ENCODE measurements at places on chromosomes 3 and 15.

GRCh38 chr3:111712294-111713167, 117.4 kb upstream of the ZBED2 start:
- DNase-seq = no peak

GRCh38 chr3:6785726-6786125, 75.2 kb upstream of the GRM7 start:
- no peak for DNase-seq

- no peak for DNase-seq
These were observed at the start of gene ST6GAL1 for GRCh38 chr3:186930143-186930640. Gene ST6GAL1 (plus strand): TSS chr3:186930526. CDS start chr3:187042704, 112,178 bp downstream.

- DNase-seq = no peak
These were observed 45.1 kb downstream of the COLQ start for GRCh38 chr3:15476378-15476777.

- DNase-seq = no peak
These were observed 75.6 kb downstream of the AQP9 start for GRCh38 chr15:58213587-58214338.

DNA sequence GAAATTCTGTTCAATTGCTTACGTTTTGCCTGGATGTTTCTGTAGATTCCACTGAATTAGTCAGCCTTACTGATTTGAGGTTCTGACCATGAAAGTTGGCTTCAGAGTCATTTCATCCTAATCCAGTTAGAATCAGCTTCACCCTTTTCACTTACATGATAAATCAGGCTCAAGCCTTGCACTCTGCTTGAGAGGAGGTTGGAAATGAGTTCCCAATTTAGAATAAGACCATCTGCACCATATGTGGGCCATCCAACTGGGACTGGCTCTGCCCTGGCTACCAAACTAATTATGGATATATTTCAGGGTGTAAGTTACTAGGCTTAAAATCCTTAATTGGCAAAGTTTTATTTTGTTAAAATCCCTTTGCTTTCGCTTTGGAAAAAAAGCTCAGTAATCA, 255.7 kb downstream of the CHL1 start:
- DNase-seq = no peak

- no peak for DNase-seq
These were observed 10.5 kb upstream of the ABHD2 start for GRCh38 chr15:89077750-89078149.

- no peak for DNase-seq
These were observed 280.6 kb downstream of the SATB1 start for GRCh38 chr3:18144571-18144970.

GRCh38 chr3:21524133-21524532, 226.9 kb downstream of the ZNF385D start:
- no peak for DNase-seq

DNA sequence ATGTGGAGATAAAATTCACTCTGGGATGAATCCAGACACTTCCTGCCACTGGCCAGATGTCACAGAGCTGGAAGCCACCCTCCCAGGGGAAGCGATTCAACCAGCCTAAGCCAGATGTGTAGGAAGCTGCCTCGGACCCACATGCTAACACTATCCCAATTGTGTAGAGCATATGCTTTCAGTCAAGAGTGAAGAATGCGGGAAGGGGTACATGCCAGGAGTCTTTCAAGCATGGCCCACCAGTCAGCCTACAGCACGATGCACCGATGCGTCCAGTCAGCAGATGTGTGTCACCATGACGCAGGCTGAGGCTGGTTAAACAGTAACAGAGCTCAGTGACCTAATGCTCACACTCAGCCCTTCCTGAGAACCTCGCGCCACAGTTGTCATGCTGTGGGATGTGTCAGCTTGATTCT, 38.8 kb upstream of the BNC1 start:
- no peak for DNase-seq

GRCh38 chr3:182201456-182202168, 489.9 kb downstream of the SOX2 start:
- DNase-seq = no peak

DNA sequence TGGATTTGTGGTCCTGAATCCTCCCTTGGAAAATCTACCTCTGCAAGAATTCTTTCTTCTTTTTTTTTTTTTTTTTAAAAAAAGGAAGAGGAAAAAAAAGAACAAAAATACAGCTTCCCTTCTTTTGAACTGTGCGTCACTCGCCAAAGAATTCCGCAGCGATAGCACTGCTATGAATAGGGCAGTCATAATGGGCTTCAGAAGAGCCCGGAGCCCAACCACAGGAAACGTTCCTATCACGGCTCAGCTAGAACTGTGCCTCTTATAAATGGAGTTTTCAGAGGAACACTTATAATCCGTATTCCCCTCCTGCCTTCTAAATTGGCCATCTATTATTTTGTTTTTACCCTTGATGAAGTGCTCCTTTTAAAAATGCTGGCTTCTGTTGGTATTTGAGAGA, 227.7 kb downstream of the ADAMTS17 start:
- DNase-seq = no peak

- no peak for DNase-seq
These were observed 29.6 kb downstream of the MGLL start for GRCh38 chr3:127792541-127793292.

DNA sequence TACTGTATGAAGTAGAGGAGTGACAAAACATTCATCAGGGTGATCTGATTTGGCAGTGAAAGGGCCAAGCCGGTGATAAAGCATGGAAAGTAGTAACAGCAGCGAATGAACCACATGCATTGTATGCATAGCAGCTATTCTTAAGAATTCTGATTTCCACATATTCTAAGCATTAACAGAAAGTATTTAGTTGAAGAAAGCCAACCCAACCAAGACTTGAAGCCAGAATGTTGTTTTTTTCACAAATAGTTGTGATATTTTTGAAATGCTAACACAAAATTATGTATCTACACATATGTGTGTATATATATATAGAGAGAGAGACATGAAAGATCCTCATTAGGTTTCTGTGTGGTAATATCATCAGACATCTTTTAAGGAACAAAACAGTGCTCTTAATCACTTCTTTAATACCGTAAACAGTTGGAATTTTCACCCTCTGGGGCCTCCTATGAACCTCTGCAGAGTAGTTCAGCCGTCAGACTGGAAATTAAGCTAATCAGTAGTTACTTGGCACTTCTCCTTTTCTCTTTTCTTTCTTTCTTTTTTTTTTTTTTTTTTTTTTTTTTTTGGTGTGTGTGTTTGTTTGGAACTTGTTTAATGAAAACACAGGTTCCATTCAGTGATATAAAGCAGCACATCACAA, 139.6 kb downstream of the CMSS1 start:
- no peak for DNase-seq

DNA sequence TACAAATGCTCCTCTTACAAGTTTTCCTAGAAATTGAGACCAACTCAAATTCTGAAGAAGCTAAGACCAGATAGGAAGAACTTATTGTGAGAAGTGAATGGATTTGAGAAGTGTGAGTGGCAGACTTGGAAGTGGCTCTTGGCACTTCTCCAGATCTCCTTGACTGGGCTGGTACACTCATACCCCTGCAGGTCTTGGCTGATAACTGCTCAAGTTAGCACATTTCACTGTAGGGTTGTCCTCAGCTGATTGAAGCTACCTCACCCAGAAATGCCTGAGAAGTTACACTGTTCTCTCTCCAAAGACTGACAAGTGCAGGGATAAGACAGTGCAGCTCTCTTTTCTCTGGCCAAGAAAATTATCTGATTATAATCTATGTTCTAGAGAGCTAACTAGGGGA, 16.5 kb upstream of the CLDN1 start:
- DNase-seq = no peak

DNA sequence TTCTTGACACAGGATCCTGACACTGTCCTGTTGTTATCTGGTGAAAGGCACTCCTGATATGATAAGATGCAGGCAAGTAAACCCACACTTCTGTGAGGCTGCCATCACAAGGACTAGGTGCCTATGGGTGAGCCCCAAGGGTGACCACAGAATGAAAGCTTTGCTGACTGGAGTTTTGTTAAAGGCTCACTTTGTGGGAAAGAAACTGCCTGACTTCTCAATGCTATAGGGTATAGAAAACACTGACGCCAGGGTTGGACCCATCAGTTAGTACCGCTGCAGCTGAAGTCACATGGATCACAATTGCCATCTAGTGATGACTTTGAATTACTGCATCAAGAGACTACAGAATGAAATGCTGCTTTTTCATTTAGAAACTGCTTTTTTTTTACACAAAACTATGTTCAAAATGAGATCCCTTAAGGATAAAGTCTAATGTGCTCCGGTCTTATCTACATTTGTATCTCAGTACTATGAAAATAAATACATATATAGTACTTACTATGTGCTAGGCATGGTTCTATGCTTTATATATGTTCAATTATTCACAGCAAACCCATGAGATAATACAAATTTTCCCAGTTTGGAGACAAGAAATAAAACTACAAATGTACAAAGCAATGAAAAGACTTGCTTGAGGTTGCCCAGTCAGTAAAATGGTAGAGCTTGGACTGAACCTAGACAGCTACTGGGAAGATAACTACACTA, 64.2 kb upstream of the CMSS1 start:
- DNase-seq = peak; percentile 88

DNA sequence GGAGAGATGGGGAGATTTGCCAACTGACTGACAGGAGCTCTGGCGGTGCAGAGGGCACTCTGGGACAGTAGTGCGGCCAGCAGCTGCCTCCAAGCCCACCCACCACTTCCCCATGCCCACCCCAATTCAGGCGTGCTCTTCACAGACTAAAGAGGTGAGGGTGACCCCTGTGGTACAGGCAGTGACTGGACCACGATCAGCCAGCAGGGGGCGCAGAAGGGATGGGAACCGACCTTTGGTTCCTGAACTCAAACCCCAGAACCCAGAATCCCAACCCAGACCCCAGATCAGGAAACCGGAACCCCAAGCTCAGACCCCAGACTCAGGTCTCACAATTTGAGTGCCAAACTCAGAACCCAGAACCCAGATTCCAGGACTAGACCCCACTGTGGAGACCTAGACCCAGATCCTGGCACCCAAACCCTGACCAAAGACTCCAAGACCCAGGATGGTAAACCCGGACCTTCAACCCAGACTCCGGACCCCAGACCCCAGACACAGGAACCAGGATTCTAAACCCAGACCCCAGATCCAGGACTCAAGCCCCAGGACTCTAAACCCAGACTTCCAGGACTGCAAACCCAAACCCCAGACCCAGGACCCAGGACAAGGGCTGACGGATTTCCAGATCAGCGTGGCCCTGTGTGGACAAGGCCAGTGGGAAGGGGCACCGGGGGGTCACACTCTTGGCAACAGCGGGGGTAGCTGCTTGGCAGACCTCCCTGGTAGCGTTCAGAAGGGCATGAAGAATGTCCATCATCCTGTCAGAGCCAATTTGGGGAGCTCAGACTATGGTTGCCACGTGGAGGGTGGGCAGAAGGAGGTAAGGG, 3.7 kb upstream of the MYL3 start:
- no peak for DNase-seq

DNA sequence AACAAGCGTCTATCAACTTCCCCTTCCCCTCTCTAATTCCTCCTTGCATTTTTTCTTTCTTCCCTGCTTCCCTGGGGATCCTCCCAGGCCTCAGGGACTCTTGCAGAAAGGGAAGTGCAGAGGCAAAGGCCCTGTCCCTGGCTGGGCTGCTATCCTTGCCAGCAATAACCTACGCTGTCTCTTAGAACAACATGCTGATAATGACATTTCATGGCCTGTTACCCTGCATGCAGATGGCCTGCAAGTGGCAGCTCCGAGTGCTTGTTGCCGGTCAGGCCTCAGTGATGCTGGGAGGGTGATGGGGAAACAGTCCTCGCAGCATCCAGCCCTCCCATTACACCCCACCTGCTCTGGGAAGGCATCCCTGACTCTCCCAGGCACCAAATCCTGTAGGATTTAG, 167.6 kb downstream of the RAB11A start:
- DNase-seq = no peak

- DNase-seq = no peak
These were observed 6.0 kb downstream of the NXPE3 start for GRCh38 chr3:101784855-101785613.

DNA sequence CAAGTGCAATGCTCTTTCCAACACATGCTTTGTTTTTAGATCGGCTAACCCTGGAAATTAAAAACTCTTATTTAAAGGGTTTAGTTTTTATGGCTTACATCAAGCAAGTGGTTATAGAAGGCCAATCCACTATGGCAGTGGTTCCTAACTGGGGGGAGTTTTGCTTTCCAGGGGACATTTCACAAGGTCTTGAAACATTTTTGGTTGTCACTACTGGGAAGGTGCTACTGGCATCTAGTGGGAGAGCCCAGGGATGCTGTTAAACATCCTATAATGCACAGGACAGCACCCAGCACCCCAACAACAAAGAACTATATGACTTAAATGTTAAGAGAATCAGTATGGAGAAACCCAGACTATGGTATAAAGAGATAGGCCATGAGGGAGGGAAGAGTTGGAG, 439.0 kb downstream of the NTRK3 start:
- DNase-seq = no peak

DNA sequence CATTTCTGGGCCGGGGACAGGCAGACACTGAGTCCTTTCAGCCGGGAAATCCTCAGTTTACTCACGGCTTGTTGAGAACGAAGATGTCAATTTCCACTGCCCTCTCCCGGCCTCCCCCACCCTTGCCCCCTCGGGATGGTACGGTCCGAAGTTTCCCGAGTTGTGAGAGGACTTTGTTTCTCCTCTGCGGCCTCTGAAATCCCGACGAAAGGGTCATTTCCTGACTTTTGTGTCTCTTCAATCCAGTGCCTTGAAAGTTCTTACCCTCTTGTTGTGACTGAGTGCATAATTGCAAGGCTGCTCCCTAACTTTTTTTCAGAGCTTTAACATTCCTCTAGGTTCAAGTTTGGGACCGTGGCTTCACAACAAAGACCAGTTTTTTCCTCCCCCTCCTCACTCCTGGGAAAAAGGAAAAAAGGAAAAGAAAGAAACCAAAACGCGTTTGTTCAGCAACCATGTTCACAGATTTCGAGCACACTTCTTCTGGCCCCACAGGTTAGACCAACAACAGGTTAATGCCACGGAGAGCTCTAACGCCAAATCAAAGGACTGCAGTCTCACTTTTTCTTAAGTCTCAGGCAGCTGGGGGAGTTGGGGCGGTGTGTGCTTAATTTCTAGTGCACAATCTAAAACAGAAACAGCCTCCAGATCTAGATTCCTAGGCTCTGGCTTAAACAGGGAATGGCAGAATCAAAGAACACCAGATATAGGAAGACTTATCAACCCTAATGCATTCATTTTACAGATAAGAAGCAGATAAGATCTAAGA, 138.9 kb downstream of the TMCO5A start:
- DNase-seq = no peak

GRCh38 chr3:129442486-129442885, 2.5 kb downstream of the IFT122 start:
- no peak for DNase-seq

- DNase-seq = no peak
These were observed 75.7 kb downstream of the ATP10A start for GRCh38 chr15:25787381-25787780.

- no peak for DNase-seq
These were observed 2.3 kb upstream of the TLE3 start for GRCh38 chr15:70099967-70100473.

DNA sequence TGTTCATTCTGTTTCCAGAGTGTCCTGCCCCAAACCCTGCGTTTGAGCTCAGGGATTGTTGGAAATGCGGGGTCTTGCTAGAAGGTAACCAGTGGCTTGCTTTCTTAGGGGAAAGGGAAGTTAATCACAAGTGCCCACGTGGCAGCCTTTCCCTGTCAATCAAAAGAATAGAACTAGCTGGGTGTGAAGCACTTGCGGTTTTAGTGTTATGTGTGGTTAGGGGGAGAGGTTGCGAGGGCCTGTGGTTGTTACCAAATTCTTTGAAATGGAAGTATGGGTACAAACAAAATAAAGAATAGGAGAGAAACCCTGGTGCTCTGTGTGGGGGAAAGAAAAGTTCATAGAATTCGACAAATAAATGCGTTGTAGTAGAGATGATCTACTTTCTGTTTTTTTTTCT, 67.6 kb downstream of the FNDC3B start:
- no peak for DNase-seq

- DNase-seq = no peak
These were observed 53.4 kb upstream of the C15orf39 start for GRCh38 chr15:75148280-75148679.
